ENCODE measurements at places on chromosomes 5 and 9.
A peak's percentile ranks its signal among the peaks of the same experiment; 100 is the strongest.

DNA sequence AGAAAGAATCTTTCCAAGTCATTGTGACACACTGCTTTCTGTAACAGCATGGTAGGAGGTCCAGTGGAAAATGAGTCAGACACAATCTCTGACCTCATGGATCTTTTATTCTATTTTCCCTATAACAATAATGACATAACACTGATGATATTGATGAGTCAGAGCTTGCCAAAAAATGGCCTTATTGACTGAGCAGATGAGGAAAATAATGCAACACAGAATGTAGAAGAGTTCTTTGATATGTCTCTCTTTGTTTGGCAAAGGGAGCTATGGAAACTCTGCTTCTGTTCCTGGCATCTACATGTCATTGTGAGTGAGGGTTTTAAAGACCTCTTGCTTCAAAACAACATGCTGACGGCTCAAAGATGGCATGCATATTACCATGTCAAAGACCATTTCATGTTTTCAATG is 443.1 kb upstream of the ZNF608 start:
- no peak for DNase-seq

- DNase-seq = no peak
Observed at GRCh38 chr5:109290231-109290630, 119.5 kb downstream of the PJA2 start.

- no peak for DNase-seq
Observed at GRCh38 chr5:170362656-170363055, 26.5 kb downstream of the KCNMB1 start.

GRCh38 chr9:78606001-78606379 is 309.1 kb downstream of the PSAT1 start:
- no peak for DNase-seq

DNA sequence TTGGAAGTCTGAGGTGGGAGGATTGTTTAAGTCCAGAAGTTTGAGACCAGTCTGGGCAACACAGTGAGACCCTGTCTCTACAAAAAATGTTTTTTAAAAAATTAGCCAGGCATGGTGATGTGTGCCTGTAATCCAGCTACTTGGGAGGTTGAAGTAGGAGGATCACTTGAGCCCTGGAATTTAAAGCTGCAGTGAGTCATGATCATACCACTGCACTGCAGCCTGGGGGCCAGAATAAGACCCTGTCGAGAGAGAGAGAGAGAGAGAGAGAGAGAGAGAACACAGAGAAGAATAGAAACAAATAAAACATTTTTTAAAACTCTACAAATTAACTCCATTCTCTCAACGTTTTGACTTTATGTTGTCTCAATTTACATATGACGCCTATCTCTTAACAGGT is 111.8 kb downstream of the BARX1 start:
- no peak for DNase-seq

DNA sequence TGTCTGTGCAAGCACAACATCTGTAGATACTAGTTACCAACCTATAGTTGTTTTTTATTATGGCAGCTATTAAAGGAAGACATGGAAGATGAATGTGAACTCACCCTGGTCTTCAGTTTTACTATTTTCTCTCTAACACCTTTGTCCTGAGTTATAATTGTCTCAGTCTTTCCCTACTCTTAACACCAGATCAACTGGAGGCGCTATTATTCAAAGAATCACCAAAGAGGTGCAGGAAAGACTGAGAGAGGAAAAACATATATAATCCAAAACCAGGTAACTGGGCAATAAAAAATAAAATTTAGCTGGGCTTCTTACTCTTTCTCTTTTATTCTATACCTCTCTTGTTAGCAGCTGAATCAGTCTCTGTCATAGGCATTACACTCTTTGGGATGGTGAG is 134.2 kb upstream of the C6 start:
- no peak for DNase-seq

GRCh38 chr9:113299800-113300292 is 3.3 kb downstream of the RNF183 start:
- DNase-seq = no peak

GRCh38 chr9:21831841-21832509 is 29.5 kb downstream of the MTAP start:
- no peak for DNase-seq

DNA sequence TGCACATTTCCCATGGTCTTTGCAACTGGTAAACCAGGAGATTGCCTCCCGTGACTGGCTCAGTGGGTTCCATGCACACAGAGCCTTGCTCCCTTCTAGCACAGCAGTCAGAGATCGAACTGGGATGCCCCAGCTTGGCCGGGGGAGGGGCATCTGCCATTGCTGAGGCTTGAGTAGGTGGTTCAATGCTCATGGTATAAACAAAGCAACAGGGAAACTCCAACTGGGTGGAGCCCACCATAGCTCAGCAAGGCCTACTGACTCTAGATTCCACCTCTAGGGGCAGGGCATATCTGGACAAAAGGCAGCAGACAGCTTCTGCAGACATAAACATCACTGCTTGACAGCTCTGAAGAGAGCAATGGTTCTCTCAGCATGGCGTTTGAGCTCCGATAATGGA is 67.0 kb upstream of the PPP1R2B start:
- no peak for DNase-seq

DNA sequence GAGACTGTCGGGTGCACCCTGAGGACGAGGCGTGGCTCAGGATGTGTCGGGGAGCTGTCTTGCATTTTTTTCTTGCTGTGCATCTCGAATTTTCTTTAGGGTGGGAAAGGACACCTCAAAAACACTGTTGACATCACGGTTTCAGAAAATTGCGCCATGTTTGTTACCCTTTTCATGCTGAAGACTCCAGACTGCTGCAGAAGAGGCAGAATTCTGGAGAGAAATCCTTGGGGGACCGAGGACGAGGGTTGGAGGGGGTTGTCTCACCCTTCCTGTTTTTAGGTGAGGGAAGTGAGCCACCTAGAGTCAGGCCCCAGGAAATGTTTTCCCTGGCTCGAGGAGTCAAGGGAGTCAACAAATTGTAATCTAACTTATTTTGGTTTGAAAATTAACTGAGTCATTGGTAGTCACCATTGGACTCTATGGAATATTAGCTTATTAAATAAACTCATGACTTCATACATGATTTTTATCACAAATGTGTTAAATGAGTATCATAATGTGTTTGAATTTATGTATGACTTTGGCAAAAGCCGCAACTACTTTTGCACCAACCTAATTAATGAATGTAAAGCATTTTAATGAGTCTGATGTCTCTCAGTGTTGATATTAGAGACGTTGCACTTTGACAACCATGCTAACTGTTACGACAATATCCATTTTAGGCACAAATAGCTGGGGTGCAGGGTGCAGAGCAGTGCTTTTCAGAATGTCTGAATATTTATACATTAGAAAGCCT is 724 bp upstream of the LYSMD3 start:
- DNase-seq = peak; percentile 75

DNA sequence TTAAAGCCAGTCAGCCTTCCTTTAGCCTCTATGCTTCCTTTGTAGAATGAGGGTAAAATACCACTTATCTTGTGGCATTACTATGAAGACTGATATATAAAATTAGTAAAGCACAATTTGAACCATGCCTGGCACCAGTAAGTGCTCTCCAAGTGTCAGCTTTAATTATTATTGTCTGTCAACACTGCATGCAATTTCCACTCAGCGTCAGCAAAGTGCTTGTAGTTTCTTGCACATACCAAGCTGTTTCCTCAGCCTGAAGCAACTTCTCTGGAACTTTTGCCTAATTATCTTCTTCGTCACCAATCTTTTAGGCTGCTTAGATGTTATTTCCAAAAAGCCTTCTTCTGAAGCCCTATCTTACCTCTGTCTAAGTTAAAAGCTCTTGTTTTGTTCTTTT is 177.3 kb downstream of the CDC42SE2 start:
- no peak for DNase-seq

DNA sequence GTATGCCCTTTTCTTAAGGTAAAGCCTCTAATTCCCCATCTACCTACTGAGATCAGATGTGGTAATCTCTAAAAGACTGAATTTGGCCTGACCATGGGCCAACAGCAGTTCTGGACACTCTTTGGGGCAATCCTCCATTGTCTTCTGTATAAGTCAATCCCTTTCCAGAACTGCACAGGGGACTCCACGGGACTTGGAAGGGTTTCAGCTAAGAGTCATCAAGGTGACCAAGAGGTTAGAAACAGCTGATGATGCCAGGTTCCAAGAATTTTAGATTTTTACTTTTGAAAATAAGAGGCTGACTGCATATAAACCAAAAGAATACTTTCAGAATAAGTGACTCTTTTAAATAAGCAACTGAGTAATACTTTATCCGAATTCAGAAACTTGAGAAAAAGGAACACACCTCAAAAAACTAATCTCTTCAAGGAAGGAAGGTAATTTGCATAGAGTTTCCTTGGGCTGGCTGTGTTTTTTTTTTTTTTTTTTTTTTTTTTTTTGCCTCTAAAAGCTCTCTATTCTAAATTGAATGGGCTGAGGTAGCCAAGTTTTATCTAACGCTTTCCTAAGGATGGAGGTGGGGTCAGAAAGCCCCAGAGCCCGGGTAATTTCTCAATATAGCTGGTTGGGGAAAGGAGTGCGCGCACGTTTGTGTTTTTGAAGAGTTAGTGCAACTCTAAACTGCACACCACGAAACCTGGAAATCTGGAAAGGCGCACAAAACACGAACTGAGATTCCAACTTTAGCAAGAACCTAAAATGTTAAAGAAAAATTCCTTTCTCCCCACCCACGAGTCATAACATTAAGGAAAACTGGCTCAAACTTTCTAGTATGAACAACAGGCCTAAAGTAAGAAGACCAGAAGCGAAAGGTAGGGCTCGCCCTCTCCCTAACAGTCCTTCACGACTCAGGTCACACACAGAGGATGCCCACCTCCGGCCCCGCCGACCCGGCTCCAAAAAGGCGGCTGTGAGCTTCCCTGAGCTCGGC is 1.3 kb downstream of the VCP start:
- DNase-seq = no peak

GRCh38 chr5:429453-430188 is 13.4 kb upstream of the EXOC3 start:
- no peak for DNase-seq

DNA sequence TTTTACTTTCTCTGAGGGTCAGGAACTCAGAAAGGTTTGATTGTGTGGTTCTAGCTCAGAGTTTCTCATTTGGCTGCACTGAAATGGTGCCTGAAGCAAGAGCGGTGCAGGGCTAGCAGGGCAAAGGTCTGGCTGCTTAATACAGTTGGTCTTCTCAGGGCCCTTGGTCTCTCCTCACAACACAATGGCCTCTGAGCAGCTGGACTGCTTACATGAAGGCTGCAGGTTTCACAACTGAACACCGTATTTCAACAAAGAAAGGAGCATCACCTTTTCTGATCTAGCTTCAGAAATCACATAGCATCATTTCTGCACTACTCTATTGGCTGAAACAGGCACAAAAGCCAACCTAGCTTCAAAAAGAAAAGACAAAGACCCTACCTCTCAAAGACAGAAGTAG is 122.2 kb downstream of the MLLT3 start:
- DNase-seq = no peak

- DNase-seq = peak; percentile 16
Observed at GRCh38 chr5:68505917-68506860, 290.6 kb downstream of the PIK3R1 start.

- DNase-seq = no peak
Observed at GRCh38 chr9:29393064-29393463, 1819.8 kb upstream of the C9orf72 start.

DNA sequence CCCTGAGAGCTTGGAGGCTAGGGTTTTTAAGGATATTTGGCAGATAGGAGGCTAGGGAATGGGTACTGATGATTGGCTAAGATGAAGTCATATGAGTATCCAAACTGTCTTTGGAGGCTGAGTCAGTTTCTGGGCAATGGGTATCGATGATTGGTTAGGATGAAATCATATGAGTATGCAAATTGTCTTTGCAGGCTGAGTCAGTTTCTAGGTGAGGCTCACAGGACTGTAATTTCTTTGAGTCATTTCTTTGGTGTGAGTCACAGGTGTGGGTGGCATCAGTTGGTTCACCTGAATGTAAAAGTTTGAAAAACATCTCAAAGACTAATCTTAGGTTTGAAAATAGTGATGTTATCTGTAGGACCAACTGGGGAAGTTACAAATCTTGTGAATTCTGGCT is 1068.0 kb downstream of the NR2F1-AS1 start:
- no peak for DNase-seq

GRCh38 chr5:132751971-132752580 is 4.8 kb downstream of the CCNI2 start:
- DNase-seq = no peak

GRCh38 chr9:12798066-12798770 is 23.4 kb downstream of the LURAP1L start:
- no peak for DNase-seq

- DNase-seq = no peak
Observed at GRCh38 chr5:12174734-12175133, 270.5 kb upstream of the CTNND2 start.

DNA sequence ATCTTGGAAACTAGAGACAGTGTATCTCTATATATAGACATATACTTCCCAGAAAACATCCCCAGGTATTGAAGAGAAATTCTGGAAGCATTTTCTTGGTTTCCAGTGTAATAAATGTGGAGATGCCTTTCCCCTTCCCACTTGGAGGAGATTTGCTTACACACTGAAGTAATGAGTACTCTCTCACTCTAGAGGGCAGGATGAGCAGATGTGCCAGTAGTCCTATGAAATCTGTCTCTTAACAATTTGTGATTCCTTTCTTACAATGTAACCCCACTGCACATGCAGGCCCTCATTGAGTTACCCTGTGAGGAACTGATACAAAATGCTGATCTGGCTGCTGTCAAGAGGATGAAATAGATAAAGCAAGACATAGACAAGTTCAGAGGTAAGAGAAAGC is 567.2 kb downstream of the SLCO4C1 start:
- DNase-seq = peak; percentile 4

- no peak for DNase-seq
Observed at GRCh38 chr5:101159006-101159405, 255.9 kb upstream of the ST8SIA4 start.

DNA sequence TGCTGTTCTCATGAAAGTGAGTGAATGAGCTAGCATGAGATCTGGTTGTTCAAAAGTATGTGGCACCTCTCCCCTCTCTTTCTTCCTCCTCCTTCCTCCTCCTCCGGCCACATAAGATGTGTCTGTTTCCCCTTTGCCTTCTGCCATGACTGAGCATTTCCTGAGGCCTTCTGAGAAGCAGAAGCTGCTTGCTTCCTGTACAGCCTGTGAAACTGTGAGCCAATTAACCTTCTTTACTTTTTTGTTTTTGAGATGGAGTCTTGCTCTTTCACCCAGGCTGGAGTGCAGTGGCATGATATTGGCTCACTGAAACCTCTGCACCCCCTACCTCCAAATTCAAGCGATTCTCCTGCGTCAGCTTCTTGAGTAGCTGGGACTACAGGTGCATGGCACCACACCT is 6.1 kb downstream of the S100Z start:
- DNase-seq = no peak

DNA sequence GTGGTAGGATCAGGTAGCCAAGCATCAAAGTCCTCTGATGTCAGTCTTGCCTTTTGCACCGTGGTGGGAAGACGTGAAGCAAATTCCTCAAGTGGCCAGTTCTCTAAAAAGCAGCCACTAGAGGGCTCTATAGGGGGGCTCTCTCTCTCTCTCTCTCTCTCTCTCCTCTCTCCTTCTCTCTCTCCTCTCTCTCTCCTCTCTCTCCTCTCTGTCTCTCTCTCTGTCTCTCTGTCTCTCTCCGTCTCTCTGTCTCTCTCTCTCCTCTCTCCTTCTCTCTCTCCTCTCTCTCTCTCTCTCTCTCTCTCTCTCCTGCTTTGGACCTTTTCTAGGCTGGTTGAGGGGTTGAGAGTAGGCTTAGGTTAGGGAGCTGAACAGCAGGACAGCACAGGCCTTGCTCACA is 13.9 kb upstream of the OSMR start:
- peak; percentile 56 for DNase-seq
